ENCODE measurements at places on chromosomes 12 and 14.

GRCh38 chr12:88469154-88469553, 111.1 kb downstream of the KITLG start:
- DNase-seq: no peak

- DNase-seq: no peak
These were observed 83.7 kb upstream of the EGLN3 start for GRCh38 chr14:34034447-34035176.

DNA sequence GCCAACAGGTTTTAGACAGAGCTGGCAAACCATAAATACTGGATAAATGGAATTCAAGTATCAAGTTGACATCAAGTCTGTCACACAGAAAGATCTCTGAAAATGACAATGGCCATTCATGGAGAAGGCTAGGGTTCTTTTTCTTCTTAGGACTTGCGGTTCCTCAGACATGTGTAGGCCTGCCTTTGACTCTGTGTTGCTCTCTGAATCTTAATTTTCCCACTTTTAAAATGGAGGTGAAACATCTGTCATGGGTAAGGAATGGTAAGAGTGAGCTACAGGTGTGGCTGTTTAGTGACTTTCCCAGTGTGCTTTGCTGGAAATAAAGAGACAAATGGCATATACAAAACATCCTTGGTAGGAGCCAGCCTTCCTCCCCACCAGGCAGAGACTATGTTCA, 79.2 kb downstream of the PTCSC3 start:
- no peak for DNase-seq

DNA sequence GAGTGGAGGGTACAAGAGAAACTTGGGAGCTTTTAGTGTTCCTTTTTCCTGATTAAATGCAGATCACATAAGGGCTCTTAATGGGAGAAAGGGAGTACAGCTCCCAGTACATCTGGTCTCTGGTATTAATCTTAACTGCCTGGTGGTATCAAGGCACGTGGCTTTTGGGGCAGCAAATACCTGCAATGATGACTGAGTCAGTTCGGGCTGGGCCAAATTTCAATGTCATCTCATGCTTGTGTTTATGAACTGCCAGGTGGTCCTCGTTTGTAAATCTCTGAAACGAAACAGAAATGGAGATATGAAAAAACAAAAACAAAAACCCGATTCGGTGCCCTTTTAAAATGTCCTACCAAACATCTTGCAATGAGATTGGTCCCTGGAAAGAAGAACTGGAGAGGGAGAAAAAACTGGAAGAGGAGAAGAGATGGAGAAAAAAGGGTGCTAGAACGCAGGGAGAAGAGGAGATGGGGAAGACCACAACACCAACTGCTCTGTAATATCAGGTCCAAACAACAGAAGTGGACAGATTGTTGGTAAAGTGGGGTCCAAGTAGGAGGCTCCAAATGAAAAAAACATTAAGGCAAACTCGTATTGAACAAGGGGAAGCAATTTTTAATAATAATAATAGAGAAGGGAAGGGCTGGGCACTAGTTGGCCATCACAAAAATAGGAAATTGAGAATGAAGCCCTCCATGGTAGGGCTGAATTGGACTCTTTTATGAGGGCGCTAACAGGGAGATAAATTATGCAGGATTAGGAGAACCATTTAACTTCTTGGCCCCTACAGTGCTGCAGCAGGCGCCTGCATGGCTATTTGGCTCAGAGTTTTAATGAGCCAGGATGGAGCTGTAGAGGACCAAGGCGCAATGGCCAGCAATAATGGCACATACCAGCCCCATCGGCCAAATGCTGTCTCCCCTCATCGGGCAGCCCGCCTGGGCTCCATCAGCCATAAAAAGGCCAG, 45.4 kb upstream of the NPFF start:
- no peak for DNase-seq

GRCh38 chr12:1819571-1819970, 794 bp upstream of the LRTM2 start:
- no peak for DNase-seq

DNA sequence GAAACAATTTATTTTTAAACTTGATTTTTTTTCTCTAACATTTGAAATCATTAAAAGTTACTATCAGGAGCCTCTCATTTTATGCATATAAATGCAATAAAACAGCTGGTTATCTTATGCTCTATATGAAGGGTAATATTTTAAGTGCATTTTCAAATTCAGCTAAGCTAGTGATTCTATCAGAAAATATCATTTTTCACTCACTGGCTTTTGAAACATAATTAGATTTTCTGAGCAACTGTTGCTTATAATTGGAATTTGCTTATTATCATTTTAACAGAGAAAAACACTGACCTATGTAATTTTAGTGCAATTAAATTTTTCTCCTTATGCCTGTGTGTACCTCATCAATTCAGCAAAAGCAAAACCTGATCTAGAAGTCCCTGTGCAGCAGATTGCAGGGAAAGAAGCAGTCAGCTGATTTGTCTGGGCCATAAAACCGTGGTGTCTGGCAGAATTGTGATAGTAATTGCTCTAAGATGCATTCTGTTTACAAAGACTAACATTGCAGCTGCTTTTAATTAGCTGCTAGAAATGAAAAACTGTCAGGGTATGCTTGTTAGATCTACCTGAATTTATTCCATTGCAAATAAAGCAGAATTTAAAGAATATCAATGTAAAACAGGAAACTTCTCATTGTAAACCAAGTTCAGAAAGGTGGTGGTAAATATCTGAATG, 75.0 kb downstream of the BICD1 start:
- no peak for DNase-seq

DNA sequence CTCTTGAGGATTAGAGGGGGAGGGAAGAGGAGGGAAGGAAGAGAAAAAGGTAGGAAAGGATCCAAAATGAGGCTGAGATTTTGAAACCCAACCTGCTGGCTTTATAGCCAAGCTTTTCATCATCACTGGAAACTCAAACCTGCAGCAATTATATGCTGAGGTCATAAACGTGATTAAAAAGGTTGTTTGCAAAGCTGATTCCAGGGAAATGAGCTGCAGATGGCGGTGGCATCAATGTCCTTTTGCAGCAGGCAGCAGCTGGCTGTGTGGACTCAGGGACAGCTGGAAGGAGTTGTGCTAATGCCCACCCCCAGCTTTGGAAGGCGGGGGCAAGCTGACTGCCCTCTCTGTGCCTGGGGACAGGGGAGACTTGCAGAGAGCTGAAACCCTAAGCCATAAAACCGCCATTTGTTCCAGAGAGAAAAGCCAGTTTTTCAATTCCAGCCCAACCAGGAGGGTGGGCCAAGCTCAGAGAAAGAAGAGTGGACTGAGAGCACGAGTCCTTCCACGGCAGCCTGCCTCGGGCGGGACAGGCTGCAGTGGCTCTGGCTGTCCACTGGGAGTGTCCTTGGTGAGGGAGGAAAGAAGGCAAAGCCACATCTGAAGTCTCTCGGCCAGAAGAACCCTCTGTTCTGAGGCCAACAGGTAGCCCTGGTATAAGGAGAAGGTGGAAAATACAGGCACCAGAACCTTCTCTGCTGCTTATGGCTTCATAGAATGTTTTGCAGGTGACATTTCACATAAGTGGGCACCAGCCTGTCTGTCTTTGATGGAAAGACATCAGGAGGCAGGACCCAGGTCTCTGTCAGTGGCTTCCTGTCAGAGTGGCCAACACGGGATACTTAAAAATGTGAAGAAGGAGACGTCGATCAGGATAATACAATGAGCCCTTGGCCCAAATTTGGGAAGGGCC, 90.7 kb downstream of the SINHCAF start:
- DNase-seq: no peak

GRCh38 chr14:99983251-99984015, 81.8 kb upstream of the EVL start:
- DNase-seq: no peak

GRCh38 chr12:128266541-128267130, 334 bp upstream of the TMEM132C start:
- DNase-seq: no peak

DNA sequence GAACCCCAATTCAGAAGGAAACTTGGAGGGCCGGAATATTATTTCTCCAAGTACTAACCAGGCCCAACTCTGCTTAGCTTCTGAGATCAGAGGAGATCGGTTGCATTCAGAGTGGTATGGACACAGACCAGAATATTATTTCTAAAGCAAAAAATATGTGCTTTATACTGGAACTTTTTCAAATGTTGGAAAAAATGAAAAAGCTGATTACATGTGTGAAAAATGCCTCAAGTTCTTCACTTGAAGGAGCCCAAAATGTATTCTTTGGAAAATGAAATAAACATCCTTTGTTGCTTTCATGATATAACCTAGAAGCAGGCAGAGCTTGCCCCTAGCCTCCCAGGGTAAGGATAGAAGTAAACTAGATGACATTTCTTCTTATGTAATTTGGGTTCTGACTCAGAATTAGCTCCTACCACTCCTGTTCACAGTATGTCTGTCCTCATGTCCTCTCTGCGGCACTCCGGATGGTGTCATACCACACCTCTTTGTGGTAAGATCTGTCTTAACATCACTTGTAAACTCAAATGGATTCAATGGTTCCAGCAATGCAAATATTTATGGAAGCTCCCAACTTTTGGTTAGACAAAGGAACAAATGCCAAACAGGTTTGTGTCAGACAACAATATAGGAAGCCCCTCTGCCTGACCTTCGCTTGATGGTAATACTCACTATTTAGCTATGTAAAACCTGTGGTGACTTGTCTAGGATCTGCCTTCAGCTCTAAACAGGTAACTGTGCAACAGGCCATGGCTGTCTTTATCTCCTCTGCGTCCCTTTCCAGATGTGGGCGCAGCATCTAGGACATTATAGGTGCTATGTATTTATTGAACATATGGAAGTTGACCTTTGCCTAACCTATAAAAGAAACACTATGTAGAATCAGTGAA, 178.5 kb downstream of the SSPN start:
- DNase-seq: no peak

DNA sequence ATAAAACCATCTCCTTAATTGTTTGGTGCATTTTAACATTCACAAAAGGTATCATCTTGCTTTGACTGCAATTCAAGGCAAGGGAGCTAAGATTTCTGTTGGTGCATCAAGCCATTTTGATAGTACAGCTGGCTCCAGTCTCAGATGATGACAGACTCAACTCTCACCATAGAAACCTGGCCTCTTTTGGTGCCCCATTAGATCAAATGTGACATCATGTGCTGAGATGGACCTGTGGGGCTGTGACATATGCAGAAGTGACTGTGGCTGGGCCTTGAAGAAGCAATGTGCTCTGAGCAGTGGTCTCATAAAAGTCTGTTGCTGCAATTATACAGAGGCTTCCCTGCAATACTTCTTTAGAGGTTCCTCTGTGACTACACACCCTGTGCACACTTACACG, 88.4 kb downstream of the SLC2A13 start:
- DNase-seq: no peak

GRCh38 chr12:31931796-31932715, 27.2 kb upstream of the RESF1 start:
- DNase-seq: no peak

- DNase-seq: no peak
These were observed 91.9 kb downstream of the SCN8A start for GRCh38 chr12:51682981-51683380.

- DNase-seq: no peak
These were observed 123.7 kb upstream of the TMTC1 start for GRCh38 chr12:29907461-29907860.

DNA sequence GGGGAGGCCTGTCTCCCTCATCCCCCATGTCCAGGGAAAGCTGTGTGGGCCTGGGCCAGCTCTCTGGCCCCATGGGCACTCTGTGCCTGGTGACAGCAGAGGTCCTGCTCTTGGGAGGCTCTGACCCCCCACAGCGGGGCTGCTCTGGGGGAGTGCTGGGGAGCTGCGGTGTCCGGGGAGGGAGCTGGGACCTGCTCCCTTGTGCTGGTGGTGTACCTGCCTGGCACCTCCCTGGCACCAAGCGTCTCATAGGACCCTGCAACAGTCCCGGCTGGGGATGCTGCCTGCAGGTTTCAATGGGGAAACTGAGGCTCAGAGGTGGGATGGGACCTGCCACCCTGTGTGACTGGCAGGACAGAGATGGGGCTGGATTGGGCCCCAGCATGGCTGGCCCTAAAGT, 111.3 kb downstream of the KIF26A start:
- DNase-seq: no peak

DNA sequence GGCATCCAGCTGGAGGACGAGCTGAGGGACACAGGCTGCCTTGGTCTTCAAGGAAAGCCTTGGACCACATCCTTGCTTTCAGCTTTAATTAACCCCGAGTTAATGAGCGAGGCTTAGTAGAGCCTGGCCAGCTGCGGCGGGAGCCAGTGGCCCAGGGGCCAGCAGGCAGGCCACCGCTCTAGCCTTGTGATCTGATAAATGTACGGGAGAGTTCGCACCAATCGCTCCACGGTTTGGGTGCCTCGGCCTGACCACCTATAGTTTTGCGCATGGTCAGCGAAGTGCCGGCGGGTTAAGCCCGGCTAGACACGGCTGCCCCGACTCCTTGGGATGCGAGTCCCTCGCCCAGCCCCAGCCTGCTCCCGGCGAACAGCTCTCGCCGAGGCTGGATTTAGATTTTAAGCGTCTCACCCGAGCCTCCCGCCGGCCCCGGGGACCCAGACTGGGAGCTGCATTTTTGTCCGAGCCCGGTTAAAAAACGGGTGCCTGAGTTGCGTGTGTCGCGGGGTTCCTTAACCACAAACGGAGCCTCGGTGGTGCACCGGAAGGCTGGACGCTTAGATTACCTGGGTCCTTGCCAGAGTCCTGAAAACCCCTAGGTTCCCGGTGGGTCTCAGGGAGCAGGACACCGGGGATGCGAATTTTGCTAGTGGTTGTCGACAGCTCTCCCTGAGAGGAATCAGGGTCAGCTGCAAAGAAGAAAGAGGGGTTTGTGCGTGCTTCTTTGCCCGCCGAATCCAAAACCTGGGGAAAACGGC, 2.9 kb upstream of the HOXC12 start:
- no peak for DNase-seq

GRCh38 chr14:54664961-54665360, 98.0 kb downstream of the SAMD4A start:
- no peak for DNase-seq

DNA sequence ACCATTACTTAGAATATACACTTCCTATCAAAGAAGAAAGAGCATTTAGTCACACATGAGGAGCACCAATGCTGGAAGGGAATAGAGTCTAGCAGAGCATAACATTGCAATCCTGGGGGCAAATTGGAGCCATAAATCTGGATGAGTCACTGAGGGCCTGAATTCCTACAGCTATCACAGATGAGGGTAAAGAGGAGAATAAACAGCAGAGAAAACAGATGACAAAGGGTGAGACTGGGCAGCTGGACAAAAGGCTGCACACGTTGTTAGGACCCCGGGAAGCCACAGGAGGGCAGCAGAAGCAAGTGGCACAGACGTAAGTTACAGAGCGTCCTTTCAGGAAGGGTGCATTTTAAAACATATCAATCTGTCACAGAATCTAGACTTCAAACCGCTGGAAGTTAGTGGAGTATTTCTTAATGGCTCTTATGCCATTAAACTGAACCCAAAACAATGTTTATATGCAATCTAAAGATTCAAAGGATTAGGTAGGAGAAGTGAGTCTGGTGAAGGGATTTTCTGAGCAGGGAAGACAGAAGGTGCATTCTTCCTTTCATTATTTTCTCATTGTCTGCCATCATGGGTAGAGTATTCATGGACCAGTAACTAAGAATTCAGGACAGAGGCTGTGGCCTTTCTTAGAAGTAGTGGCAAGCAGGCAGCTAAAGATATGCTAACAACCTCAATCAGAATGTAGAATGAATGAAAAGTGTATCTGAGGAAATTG, 159.8 kb upstream of the DAAM1 start:
- no peak for DNase-seq

Measured in T-helper 1 cell (primary cell).